HepG2 (cell line): ENCODE measurements at places on chromosomes 7 and 10. TPM values are rescaled to one million over a fixed set of nuclear protein-coding genes. Genes with fewer than 3 reads are reported as not detected.

The AQP1 gene
- not detected in 2 replicates for total RNA-seq

The HOGA1 gene
- total RNA-seq: 18.8 and 19.5 TPM in 2 replicates

The PTPRZ1 gene
- total RNA-seq: not detected in 2 replicates

The UFSP1 gene
- total RNA-seq: 2.8 and 3.3 TPM in 2 replicates

The IKZF1 gene
- not detected in 2 replicates for total RNA-seq

The RSPH10B2 gene
- 0.31 TPM in 1 of 2 replicates, not detected in the other for total RNA-seq
